ENCODE measurements at places on chromosomes 2 and 18. TPM values are rescaled to one million over a fixed set of nuclear protein-coding genes. Genes with fewer than 3 reads are reported as not detected.

DNA sequence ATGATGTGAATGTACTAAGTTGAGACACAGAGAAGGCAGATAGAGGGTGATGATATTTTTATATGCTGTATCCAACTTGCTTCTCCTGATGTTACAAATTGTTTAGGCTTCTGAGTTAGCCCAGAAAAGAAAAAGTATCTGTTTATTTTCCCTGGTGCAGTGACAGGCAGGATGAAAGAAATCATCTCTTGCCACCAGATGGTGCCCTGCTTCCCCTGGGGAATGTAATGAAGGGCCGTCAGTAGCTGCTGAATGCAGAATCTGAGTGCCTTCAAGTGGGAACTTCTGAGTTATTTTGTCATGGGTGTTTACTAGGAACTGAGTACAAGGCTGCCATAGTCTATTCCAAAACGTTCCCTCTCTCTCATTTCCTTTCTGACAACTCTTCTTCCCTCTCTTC lies 525.6 kb downstream of the MBD2 start:
- no peak for DNase-seq

CNGA3 gene
- polyA plus RNA-seq: 0.66 TPM

DNA sequence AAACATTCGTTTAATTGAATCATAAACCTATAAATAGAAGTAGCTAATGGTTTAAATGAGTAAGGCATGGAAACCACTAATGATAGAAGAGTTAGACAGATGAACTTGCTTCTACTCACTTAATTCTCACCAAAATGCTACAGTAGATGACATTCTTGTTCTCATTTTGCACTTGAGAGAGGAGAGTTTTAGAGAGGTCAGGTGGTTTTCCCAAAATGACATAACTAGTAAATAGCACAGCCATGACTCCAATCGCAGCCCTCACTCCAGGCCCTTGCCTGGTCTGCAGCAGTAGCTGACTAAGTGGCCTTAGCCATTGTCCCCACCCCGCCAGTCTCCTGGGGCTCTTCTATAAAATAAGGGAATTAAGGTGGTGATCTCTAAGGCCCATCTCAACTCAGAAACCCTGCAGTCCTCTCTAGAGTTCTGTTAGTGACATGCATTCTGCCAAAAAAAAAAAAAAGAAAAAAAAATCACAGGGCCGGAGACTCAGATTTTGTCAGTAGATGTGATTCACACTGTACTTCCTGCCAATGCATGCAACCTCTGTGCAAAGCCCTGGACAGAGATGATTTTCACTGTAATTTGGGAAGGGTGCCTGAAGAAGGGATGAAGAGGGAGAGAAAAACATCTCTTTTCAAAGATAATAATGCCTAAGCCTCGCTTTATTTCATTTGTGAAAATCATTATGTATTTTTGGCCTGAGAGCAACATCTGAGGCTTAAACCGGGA lies 221.8 kb downstream of the ANAPC1 start:
- peak; percentile 67 for DNase-seq

GRCh38 chr2:100350661-100351185 lies 28.4 kb upstream of the LONRF2 start:
- DNase-seq: no peak

GRCh38 chr2:65639156-65639864 lies 206.9 kb upstream of the SPRED2 start:
- DNase-seq: no peak

CFC1 gene
- polyA plus RNA-seq: not detected

DNA sequence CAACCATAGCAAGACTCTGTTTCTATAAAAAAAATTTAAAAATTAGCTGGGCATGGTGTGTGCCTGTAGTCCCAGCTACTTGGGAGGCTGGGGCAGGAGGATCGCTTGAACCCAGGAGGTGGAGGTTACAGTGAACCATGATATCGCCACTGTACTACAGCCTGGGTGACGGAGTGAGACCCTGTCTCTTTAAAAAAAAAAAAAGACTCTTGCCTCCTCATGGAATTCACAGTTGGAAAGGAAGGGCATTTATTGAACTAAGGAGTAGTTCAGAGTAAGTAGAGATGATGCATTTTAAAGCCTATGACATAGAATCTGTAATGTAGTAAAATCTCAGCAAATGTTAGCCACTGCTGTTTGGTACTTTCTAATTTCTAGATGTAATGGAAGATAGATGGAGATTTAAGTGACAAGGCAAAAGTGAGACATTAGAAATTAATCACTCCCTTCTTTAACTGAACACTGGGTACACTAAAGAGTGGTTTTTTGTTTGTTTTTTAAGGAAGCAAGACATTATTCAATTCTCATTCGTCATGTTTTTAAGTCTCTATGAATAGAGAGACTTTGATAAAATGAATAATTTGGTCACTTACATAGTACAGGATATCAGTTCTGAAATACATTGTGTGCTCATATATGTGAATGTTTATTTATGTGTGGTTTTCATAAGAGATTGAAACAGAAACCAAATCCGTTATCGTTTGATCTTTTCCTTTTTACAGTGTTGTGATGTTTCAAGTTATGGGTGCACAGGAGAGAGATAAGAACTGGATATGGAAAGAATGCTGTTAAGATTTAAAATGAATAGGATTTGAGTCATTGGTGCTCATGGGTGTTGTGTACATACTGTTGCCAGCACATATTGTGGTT lies 186.1 kb upstream of the STON1 start:
- no peak for DNase-seq

NEUROD1 gene
- polyA plus RNA-seq: not detected

GRCh38 chr2:11097038-11097720 lies 58.1 kb upstream of the SLC66A3 start:
- DNase-seq: no peak

DNA sequence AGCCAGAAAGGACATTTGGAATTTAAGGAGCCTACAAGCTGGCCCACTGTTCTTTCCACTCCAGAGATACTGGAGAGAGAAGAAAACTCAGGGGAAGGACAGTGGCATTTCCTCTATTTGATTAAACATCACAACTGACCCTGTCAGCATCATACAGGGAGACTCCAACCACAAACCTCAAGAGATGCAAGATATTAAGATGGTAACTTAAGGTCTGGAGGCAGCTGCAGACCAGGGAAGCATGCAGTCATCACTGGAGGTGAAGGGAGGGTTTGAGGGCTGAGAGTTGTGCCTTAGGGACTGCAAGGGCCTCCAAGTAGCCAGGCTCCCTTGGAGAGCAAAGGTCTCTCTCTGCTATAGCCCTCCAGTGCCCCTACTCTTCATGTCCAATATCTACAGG lies 67.4 kb downstream of the RNF152 start:
- no peak for DNase-seq

GRCh38 chr18:13247506-13247905 lies 28.9 kb downstream of the LDLRAD4 start:
- DNase-seq: no peak

DNA sequence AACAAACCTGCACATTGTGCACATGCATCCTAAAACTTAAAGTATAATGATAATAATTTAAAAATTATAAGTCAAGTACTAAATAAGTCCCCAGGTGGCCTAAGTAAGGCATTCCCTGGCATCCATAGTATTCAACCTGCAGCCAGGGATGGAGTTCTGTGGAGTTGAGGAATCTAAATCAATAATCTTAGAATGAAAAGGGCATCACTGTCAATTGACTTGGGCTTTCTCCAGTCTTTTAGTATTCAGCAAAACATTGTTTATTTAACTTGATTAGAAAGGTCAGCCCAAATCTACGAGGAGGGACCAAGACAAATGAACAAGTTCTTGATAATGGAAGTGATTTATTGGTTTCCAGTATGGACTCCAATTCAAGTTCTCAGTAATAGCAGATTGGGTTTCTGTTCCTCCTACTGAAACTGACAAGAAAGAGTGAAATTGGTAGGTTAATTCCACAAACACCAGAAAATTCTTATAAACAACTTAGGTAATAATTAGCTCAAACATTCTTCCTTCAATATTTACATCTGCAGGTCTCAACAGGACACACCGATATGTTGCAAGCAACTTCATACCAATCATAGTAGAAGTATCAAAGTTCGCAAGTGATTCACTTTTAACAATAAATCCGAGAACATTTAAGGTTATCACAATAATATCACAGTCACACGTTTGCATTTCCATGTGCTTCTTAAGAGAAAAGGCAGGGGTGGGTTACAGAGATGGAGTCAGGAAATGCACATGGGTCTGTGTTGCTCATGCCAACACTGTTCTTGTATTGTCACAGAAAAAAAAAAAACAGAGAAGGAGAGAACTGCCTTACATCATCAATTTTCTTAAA lies 51.7 kb upstream of the EHBP1 start:
- no peak for DNase-seq

DNA sequence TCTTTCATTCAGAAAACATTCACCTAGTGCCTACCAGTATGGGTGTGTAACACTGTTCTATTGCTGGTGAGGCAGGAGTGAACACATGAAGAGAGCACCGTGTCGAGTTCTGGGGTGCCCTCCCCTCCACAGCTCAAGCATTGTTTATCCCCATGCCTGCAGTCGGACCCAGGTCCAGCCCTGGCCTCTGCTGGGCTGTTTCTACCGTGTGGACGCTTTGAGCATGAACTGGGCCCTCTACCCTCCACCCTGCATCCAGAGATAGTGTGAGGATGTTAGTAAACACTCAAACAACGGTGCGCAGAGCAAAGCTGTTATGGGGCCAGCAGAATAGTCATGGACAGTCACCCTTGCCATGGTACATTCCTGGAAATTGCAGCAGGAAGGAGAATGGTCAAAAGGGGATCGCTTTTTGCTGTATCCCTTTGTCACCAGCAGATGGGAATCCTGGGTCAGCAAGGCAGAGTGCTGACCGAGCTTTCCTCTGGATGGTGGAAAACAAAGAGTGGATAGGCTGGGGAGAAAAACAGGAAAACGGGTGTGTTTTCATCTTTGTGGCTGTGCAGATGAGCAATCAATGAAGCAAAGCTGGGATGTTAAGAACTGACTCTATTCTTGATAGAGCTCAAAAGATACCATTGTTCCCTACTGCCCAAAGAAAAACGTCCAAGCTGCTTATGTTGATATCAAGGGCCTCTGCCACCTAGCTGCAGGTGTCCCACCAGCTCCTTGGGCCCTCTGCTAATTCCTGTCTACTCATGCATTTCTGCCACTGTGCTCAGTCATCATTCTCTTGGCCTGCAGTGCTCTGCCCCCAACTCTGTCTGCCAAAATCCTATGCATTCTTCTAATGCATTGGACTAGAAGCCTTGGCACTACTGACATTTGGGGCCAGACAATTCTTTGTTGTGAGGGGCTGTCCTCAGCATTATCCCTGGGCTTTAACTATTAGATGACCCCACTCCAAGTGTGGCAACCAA lies 38.7 kb downstream of the REEP1 start:
- DNase-seq: no peak

SLC4A3 gene
- 6.9 TPM for polyA plus RNA-seq

- no peak for DNase-seq
Measured at GRCh38 chr2:239263231-239263630, 137.6 kb downstream of the HDAC4 start.

- DNase-seq: no peak
Measured at GRCh38 chr2:99707592-99707991, 217.8 kb upstream of the REV1 start.

GRCh38 chr18:77461062-77461688 lies 211.5 kb downstream of the GALR1 start:
- no peak for DNase-seq

DNA sequence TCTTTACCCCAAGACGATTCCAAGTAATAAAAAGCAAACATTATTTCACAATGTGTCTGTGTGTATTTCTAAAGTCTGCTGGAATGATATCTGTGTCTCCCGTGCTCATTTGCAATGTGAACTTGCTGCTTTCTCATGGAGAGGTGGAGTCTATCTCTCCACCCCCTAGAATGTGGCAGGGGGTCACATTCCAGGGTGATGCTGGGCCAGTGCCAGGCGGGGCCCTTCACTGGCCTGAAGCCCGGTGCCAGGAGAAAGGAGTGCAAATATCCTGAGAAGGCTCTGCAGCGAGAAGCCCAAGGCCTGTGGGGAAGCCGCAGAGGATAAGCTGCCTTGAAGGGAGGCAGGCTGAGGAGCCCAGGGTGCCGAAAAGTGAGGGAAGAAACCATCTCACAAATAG lies 26.8 kb upstream of the LDLRAD4 start:
- DNase-seq: no peak

GRCh38 chr2:118806797-118807667 lies 40.4 kb downstream of the EN1 start:
- DNase-seq: no peak

- DNase-seq: no peak
Measured at GRCh38 chr2:102770506-102770905, 8.7 kb downstream of the TMEM182 start.

NXPH2 gene
- 13.0 TPM for polyA plus RNA-seq

SLC4A5 gene
- polyA plus RNA-seq: 2.0 TPM

GRCh38 chr18:61982475-61982874 lies 89.7 kb upstream of the RNF152 start:
- no peak for DNase-seq

SRD5A2 gene
- 0.04 TPM for polyA plus RNA-seq

KLHL30 gene
- 20.7 TPM for polyA plus RNA-seq

- no peak for DNase-seq
Measured at GRCh38 chr2:241975593-241976284, 106.2 kb downstream of the RTP5 start.

- no peak for DNase-seq
Measured at GRCh38 chr2:238090887-238091286, 9.3 kb upstream of the ESPNL start.

MARCHF4 gene
- 0.04 TPM for polyA plus RNA-seq

DNA sequence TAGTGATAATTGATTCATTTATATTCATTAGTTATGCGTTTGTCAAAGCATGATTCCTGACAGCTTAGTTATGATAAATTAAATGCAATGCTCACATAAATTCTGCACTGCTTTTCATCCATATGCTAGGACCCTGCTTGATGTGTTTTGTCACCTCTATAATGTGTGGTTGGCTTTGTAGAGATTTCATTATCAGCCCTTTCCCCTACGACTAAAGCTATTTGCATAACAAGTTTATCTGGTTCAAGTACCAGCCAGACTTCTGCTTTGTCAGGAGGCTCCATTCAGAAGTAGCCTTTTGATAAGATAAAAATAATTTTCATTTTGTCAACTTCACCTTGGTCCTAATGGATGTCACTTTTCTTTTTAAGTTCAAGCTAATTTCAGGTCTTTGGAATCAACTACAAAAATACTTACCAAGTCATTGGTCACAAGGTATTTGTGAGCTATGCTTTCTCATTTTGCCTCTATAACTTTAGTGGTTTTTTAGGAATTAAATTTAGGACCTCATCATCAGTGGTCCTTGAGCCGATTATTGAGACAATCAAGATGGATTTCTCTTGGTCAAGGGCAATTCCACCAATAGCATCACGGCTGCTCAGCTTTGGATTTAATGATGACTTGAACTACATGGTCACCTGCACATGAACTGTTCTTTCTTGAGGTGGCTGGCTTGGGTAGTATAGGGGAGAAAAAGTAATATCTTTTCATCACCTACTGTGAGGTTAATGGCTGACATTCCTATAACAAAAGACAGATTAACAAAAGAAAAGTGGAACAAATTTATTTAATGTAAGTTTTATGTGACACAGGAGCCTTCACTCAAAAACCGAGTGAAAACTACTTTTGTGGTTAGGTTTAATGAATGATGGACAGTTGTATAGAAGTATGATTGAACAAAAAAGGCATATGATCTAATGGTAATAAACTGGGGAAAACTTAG lies 162.1 kb downstream of the MYO3B start:
- no peak for DNase-seq

TUBA4B gene
- 0.20 TPM for polyA plus RNA-seq

CASP8 gene
- polyA plus RNA-seq: 6.6 TPM

- no peak for DNase-seq
Measured at GRCh38 chr2:37820471-37820986, 104.6 kb upstream of the RMDN2 start.
